ENCODE measurements at places on chromosomes 6 and 20. TPM values are rescaled to one million over a fixed set of nuclear protein-coding genes. Genes with fewer than 3 reads are reported as not detected.
A peak's percentile ranks its signal among the peaks of the same experiment; 100 is the strongest.

Gene RFX6
- 0.48 TPM for total RNA-seq

Gene PLA2G7
- total RNA-seq, result 1.4 TPM

Gene APCDD1L
- total RNA-seq, result not detected

Gene PAK5
- not detected for total RNA-seq

Gene BPIFA1
- not detected for total RNA-seq

Gene NR2E1
- total RNA-seq, result not detected

Gene CRYBG1
- total RNA-seq, result 68.0 TPM

Gene GNAS
- 501 TPM for total RNA-seq

- no peaks in the 10 kb centered on the region for H3K4me1 ChIP-seq
- H3K27ac ChIP-seq, result no peak overlapping the region
- no peaks in the 10 kb centered on the region for H3K36me3 ChIP-seq
- DNase-seq, result no peak
These were observed 505.1 kb upstream of the NRSN1 start for GRCh38 chr6:23620911-23621401.

- no peaks in the 10 kb centered on the region for H3K36me3 ChIP-seq
- no peaks in the 10 kb centered on the region for H3K27me3 ChIP-seq
- H3K4me1 ChIP-seq, result peaks cover 39% of the 10 kb centered on the region
- peak overlapping the region; percentile 49 for H3K4me3 ChIP-seq
These were observed 868 bp upstream of the SLC2A4RG start for GRCh38 chr20:63738687-63739129.

GRCh38 chr6:47714802-47715201 is 16.4 kb downstream of the ADGRF4 start:
- H3K4me1 ChIP-seq, result no peaks in the 10 kb centered on the region
- no peak overlapping the region for H3K4me3 ChIP-seq
- DNase-seq, result no peak
- no peaks in the 10 kb centered on the region for H3K27me3 ChIP-seq
- H3K27ac ChIP-seq, result no peak overlapping the region
- no peaks in the 10 kb centered on the region for H3K36me3 ChIP-seq

GRCh38 chr6:15816661-15817060 is 153.8 kb upstream of the DTNBP1 start:
- DNase-seq, result no peak
- no peak overlapping the region for H3K27ac ChIP-seq
- no peaks in the 10 kb centered on the region for H3K27me3 ChIP-seq
- no peaks in the 10 kb centered on the region for H3K4me1 ChIP-seq
- H3K4me3 ChIP-seq, result no peak overlapping the region

GRCh38 chr6:1558388-1558787 is 51.3 kb upstream of the FOXC1 start:
- no peak for DNase-seq
- no peak overlapping the region for H3K4me3 ChIP-seq
- peaks cover 4% of the 10 kb centered on the region for H3K4me1 ChIP-seq
- no peaks in the 10 kb centered on the region for H3K27me3 ChIP-seq

DNA sequence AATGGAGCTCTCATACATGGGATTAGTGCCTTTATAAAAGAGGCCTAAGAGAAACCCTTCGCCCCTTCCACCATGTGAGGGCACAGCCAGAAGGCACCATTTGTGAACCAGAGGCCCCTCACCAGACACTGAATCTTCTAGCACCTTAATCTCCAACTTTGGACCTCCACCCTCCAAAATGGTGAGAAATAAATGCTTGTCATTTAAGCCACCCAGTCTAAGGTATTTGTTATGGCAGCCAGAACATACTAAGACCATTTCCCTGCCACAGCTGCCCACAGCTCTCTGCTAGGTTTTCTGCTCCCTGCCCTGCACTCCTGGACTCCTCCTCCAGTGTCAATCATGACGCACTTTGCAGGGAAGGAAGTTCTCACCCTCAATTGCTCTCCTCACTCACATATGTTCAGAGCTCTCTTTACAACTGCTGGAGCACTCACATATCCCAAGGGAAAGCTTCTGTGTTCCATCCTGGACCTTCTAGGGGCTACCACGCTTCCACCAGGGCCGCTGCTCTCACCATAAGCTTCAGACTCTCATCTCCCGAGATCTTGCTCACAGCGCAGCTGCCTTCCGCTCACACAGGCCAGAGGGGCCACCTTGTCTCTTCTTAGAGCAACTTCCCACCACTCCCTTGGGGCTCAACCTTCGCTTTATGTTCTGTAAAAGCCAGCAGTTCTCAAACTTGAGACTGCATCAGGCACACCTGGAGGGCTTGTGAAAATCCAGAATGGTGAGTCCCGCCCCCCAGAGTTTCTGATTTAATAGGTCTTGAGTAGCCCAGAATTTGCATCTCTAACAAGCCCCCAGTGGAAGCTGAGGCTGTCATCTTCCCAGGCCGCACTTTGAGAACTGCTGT is 1.6 kb upstream of the LY86 start:
- H3K4me3 ChIP-seq, result no peak overlapping the region
- no peaks in the 10 kb centered on the region for H3K27me3 ChIP-seq

- peak overlapping the region; percentile 91 for H3K27ac ChIP-seq
- no peaks in the 10 kb centered on the region for H3K36me3 ChIP-seq
- H3K4me3 ChIP-seq, result peak overlapping the region; percentile 64
- peaks cover 25% of the 10 kb centered on the region for H3K4me1 ChIP-seq
- DNase-seq, result no peak
These were observed 1.3 kb downstream of the LSM14B start for GRCh38 chr20:62123450-62124118.

GRCh38 chr6:33373960-33374910 is 17.4 kb upstream of the KIFC1 start:
- DNase-seq, result no peak
- peaks cover 21% of the 10 kb centered on the region for H3K4me1 ChIP-seq
- H3K4me3 ChIP-seq, result no peak overlapping the region
- no peaks in the 10 kb centered on the region for H3K36me3 ChIP-seq
- H3K27ac ChIP-seq, result peak overlapping the region; percentile 60
- no peaks in the 10 kb centered on the region for H3K27me3 ChIP-seq

GRCh38 chr6:40933864-40934263 is 105.2 kb downstream of the UNC5CL start:
- DNase-seq, result no peak
- no peak overlapping the region for H3K4me3 ChIP-seq
- H3K36me3 ChIP-seq, result no peaks in the 10 kb centered on the region
- no peaks in the 10 kb centered on the region for H3K27me3 ChIP-seq
- no peak overlapping the region for H3K27ac ChIP-seq

DNA sequence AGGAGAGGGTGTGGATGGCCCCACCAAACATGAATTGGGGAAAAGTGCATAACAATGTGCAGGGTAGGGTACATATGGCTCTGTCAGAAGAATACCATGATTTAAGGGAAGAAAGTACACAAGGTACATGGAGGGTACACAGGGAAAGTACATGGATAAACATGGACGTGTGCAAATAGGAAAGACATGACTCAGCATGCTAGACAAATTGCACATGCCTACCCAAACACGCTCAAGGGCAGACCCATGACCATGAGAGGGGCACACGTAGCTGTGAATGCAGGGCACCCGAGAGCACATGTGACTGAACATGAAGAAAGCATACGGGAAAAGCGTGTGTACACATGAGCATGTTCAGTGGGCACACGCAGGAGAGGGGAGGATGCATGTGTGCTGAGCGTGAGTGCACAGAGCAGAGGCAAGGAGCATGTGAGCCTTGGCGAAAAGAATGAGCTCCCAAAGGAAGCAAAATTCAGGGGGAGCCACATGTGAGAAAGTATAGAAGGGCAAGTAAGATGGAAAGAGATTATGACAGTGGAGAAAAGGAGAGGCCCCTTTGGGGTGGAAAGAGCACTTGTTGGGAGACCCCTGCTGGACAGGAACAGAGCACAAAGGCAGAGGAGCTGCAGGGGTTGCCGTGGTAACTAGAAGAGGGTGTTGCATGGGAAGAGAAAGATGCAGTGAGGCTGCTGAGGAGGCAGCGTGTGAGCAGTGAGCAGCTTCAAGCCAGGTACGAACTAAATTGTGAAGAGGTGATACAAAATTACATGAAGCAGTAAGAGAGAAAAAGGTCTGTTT is 17.8 kb downstream of the OR2H2 start:
- no peaks in the 10 kb centered on the region for H3K4me1 ChIP-seq
- H3K27ac ChIP-seq, result no peak overlapping the region
- H3K27me3 ChIP-seq, result no peaks in the 10 kb centered on the region
- H3K4me3 ChIP-seq, result no peak overlapping the region
- DNase-seq, result no peak
- no peaks in the 10 kb centered on the region for H3K36me3 ChIP-seq

- no peaks in the 10 kb centered on the region for H3K4me1 ChIP-seq
- H3K36me3 ChIP-seq, result no peaks in the 10 kb centered on the region
- no peak overlapping the region for H3K27ac ChIP-seq
- no peak for DNase-seq
These were observed 13.0 kb upstream of the PPP1R14C start for GRCh38 chr6:150129616-150130505.

GRCh38 chr20:11849976-11850670 is 67.6 kb upstream of the BTBD3 start:
- H3K4me3 ChIP-seq, result no peak overlapping the region
- no peak for DNase-seq
- no peaks in the 10 kb centered on the region for H3K27me3 ChIP-seq
- no peaks in the 10 kb centered on the region for H3K4me1 ChIP-seq
- H3K27ac ChIP-seq, result no peak overlapping the region
- H3K36me3 ChIP-seq, result no peaks in the 10 kb centered on the region

DNA sequence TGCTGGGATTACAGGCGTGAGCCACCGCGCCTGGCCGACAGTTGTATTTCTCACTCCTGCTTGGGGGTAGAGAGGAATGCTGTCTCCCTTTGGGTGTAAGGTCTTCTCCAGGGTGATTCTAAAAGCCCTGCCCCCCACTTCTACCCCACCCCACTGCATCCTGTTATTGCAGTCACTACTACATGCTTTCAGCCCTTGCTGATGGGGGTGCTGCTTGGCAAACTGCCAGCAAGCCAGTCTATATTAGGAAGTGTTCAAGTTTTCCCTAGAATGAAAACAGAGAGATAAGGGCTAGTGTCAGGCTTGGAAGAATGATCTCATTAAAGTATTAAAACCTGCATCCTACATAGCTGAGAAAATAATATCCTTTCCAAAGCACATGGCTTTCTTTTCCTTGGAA is 31.3 kb downstream of the TTI1 start:
- peaks cover 35% of the 10 kb centered on the region for H3K36me3 ChIP-seq
- H3K4me3 ChIP-seq, result no peak overlapping the region
- no peaks in the 10 kb centered on the region for H3K27me3 ChIP-seq
- DNase-seq, result no peak
- no peak overlapping the region for H3K27ac ChIP-seq
- no peaks in the 10 kb centered on the region for H3K4me1 ChIP-seq

DNA sequence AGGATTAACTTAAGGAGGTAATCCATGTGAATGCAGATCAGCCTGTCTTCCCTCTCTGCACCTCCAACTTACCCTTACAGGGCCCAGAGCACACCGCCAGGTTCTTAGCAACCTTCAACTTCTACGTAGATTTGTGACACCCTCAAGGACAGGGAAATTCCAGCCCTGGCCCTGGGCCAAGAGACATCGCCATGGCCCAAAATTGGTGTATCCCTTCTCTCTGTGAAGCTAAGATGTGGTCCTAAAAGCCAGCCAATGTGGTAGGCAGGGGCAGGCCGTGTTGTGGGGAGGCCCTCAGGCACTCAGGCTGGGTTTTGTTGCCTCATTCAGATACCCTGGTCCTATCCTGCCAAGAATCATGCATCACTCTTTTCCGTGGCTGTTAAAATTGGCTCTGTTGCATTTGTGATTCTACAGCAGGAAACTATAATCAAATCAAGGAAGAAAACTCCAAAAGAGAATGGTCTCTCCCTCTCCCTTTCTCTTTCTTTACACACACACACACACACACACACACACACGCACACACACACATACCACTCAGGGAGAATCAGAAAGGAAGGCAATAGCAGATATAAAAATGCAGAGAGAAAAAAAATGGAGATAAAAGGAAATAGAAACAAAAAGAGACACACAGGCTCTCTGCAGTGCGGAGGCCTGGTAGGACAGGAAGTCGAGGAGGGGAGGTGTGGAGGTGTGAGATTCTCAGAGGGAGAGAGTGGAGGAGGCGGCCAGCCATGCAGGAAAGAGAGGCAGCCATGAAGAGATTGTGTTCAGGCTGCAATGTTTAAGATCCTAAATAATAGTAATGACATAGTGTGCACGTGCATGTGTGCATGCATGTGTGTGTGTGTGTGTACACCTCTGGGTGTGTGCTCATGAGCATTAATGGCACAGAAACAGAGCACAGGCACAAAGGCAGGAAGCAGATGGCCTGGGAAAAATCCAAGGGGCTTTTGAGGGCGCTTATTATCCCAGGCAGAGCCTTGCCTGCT is 201.8 kb upstream of the LRFN2 start:
- H3K27me3 ChIP-seq, result peaks cover 4% of the 10 kb centered on the region
- H3K4me3 ChIP-seq, result no peak overlapping the region
- no peaks in the 10 kb centered on the region for H3K36me3 ChIP-seq
- DNase-seq, result no peak

- H3K4me3 ChIP-seq, result no peak overlapping the region
- no peak overlapping the region for H3K27ac ChIP-seq
- H3K4me1 ChIP-seq, result no peaks in the 10 kb centered on the region
These were observed 22.1 kb downstream of the TTPAL start for GRCh38 chr20:44497761-44498160.

- no peaks in the 10 kb centered on the region for H3K27me3 ChIP-seq
- DNase-seq, result no peak
- no peak overlapping the region for H3K27ac ChIP-seq
- H3K4me3 ChIP-seq, result no peak overlapping the region
These were observed 40.7 kb upstream of the SLC17A4 start for GRCh38 chr6:25713824-25714223.

DNA sequence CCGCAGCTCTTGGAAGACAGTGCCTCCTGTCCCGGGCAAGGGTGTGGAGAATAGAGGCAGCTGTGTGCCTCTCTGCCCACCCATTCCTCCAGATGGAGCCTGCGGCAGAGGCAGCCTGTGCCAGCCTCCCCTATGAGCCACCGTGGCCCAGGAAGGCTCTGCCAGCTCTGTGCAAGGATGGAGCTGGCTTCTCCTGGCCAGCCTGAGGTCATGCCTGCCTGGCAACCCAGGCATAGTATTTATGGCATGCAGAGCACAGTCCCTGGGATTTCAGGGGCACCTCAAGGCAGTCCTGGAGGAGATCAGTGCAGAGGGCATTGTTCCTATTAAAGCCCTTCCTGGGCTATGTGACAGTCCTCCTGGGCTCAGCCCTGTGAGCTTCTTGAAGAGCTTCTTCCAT is 1.5 kb downstream of the EPB41L1 start:
- peaks cover 12% of the 10 kb centered on the region for H3K4me1 ChIP-seq
- no peaks in the 10 kb centered on the region for H3K27me3 ChIP-seq
- H3K27ac ChIP-seq, result no peak overlapping the region
- H3K36me3 ChIP-seq, result no peaks in the 10 kb centered on the region

GRCh38 chr20:35603695-35604448 is 11.8 kb upstream of the SPAG4 start:
- no peaks in the 10 kb centered on the region for H3K36me3 ChIP-seq
- H3K27ac ChIP-seq, result no peak overlapping the region
- H3K27me3 ChIP-seq, result peaks cover 19% of the 10 kb centered on the region
- peaks cover 16% of the 10 kb centered on the region for H3K4me1 ChIP-seq
- H3K4me3 ChIP-seq, result no peak overlapping the region
- DNase-seq, result no peak

DNA sequence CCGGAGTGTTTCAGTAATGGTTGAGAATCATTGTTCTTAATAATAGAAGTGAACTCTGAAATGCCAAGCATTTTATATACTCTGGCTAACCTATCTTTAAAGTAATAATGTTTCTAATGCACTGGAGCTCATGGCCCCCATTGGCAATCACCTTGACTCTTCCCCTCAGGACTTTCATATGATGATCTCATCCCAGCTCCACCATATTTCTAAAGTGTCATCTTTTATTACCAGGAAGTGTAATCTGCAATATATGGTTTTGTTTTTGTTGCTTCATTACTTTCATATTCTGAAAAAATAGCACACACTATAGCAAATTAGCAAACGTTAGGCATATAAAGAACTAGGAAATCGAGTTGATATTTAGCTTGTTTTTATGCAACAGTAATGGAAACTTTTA is 60.3 kb downstream of the TULP4 start:
- H3K36me3 ChIP-seq, result no peaks in the 10 kb centered on the region
- H3K27ac ChIP-seq, result no peak overlapping the region
- no peak overlapping the region for H3K4me3 ChIP-seq
- no peak for DNase-seq
- no peaks in the 10 kb centered on the region for H3K4me1 ChIP-seq
- H3K27me3 ChIP-seq, result no peaks in the 10 kb centered on the region

Data from transverse colon (tissue), 4 donors.